ENCODE measurements at places on chromosomes 2 and 18.
A peak's percentile ranks its signal among the peaks of the same experiment; 100 is the strongest.

- DNase-seq, result peak; percentile 57
These were observed 298.8 kb downstream of the ZNF407 start for GRCh38 chr18:74896390-74896991.

GRCh38 chr18:50424877-50425690, 50.2 kb downstream of the SKA1 start:
- no peak for DNase-seq

DNA sequence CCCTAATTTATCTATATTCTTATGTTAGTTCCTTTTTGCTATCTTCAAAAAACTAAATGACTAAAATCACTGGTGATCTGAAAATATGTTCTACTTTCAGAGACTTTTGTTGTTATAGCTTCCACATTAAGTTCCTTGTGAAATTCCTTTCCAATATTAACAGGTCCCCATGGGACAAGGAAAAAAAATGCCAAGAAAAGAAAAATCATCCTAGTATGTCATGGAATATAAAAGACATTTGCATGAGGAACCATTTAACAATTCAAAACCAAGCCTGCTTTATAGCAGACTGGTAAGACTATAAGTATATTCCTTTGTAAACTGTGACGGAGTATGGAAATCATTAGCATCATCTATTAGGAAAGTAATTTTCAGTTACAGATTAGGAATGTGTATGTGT, 48.1 kb downstream of the COBLL1 start:
- DNase-seq, result peak; percentile 21

- no peak for DNase-seq
These were observed 187.0 kb downstream of the CYRIA start for GRCh38 chr2:16478434-16479210.

- no peak for DNase-seq
These were observed 144.1 kb downstream of the UBE2E3 start for GRCh38 chr2:181124497-181124896.

- DNase-seq, result peak; percentile 77
These were observed 30.7 kb upstream of the ERCC3 start for GRCh38 chr2:127324635-127325034.

DNA sequence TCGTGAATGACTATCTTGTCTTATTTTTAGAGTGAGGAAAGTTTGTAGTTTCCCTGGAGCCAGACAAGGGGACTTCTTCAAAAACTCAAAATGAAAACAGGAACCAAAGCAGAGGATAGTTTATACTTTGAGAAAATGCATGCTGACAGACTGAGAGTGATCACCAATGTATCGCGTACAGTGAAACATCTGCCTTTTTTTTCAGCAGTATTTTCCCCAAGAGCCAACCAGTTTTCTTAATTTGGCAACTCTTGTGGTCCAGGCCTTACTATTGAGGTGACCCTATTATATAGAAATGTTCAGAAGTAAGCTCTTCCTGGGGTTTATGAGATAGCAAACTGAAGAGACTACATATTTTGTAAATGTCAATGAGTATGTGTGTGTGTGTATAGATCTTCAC, 153.7 kb upstream of the VRK2 start:
- no peak for DNase-seq

GRCh38 chr18:48753691-48754090, 197.1 kb downstream of the SMAD7 start:
- DNase-seq, result no peak

- no peak for DNase-seq
These were observed 882.7 kb upstream of the CHAC2 start for GRCh38 chr2:52884761-52885352.

DNA sequence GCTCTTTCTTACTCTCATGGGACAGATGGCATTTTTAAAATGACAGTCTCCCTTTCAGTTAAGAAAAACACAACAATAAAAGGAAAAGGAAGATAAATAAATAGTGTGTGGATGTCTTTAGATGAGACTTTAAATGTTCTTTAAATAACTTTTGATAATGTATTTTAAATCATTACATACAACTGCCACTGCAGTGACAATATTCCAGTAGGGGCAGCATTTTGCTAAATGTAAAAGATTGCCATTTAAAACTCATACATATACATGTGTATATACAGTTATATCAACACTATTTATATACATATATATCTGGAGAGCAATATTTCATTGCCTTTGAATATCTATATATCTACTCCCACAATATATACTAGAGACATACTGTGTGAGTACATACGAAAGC, 90.7 kb downstream of the INO80D start:
- no peak for DNase-seq

All from tongue (tissue), 3 donors.